ENCODE measurements at places on chromosomes 12 and 14.

DNA sequence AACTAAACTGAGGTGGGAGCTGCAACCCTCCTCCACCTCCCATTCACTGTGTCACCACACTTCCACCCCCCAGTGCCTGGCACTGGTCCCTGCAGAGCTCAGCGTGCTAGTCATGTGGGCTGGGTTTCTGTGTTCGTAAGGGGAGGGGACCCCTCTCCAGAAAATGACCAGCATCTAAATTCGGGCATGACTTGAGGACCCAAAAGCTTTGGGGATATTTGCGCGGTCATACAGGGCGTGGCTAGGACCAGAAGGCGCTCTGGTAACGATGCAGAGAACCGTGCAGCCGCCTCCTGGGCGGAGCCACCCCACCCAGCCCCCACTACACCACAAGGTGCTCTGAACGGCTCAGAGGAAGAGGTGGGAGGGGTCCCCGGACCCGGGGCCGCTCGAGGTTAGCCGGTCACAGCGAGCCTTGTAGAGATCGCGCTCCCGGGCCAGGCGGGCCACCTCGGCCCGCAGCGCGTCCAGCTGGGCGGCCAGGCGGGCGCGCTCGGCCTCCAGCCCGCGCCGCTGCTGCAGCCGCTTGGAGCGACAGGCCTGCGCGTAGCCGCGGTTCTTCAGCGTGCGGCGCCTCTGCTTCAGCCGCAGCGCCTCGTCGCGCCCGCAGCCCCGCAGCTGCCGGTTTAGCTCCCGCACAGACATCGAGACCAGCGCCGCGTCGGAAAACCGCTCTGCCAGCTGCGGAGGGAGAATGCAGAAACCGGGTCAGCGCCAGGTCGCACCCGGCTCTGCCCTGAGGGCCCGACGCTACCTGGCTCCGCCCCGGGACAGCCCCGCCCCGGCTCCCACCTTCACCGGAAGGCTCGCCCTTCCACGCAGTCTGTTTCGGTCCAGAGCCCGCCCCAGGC lies 9.8 kb downstream of the CPNE6 start:
- peak; percentile 82 for DNase-seq

DNA sequence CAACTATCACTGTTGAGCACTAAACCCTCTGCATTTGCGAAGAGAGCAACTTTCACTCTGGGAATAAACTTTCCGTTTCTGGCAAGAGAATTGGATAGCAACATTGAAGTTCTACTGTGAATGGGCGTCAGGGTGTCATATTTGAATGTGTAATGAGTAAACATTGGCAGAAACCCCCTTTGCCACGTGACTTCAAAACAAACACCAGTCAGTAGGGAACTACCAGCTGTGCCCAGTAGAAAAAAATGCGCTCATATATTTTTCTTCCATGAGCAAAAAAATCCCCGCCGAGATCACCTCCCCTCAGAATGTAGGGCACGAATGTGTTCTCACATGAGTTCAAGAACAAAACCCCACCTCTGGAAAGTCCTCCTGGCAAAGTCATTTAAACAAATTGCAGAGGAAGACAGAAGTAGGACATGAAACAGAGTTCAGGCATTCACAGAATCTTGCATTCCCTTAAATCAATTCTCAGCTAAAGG lies 80.6 kb downstream of the BTG1 start:
- DNase-seq, result peak; percentile 84

- no peak for DNase-seq
Observed at GRCh38 chr12:53947743-53948142, 7.0 kb upstream of the HOXC12 start.

DNA sequence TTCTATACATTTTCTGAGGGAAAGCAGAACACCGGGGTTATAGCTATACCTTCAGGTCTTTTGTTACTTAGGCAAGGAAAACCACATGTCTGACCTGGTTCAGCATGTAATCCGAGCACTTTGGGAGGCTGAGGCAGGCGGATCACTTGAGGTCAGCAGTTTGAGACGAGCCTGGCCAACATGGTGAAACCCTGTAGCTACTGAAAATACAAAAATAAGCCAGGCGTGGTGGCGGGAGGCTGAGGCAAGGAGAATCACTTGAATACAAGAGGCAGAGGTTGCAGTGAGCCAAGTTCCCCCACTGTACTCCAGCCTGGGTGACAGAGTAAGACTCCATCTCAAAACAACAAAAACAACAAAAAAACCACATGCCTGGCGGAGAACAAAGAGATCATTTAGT lies 177.6 kb downstream of the ACSS3 start:
- no peak for DNase-seq

- peak; percentile 81 for DNase-seq
Observed at GRCh38 chr14:103108749-103109207, 14.3 kb downstream of the EXOC3L4 start.

- DNase-seq, result no peak
Observed at GRCh38 chr14:77830692-77831091, 30.8 kb downstream of the ADCK1 start.

GRCh38 chr12:7934091-7934888 lies 1.7 kb downstream of the SLC2A3 start:
- DNase-seq, result peak; percentile 15

DNA sequence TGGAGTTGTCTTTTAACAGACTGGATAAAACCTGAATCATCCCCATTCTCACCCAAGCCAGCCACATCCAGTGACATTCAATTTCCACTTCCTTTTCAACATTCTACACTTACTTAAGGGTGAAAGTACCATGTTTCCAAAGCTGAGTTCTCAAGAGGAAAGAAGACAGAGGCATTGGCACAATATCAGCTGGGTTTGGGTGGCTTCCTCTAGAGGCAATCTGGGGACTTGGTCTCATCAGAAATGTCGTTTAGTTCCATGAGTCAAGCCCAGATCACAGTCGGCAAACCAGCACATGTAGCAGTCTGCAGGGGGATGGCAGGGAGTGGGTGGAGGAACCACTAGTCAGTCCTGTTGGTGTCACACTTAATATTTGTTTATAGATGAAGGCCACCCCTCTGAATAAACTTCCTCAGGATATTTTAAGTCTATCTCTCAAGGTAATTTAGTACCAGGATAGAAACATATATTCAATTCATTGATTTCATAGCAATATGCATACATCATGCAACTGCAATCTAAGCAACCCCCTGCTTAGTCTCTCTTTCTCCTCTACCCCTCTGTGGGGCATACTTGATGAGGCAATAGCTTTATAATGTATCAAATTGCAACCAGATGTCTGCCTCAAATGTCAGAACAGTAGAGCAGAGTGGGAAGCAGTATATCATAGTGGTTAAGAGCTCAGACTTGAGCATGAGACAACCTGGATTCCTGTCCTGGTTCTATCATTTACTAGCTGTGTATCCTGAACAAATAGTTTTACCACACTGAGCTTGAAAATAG lies 3.0 kb downstream of the SRRM4 start:
- no peak for DNase-seq

- no peak for DNase-seq
Observed at GRCh38 chr12:3458041-3458440, 33.0 kb upstream of the PRMT8 start.

- no peak for DNase-seq
Observed at GRCh38 chr12:18943200-18943599, 186.3 kb upstream of the PLEKHA5 start.

DNA sequence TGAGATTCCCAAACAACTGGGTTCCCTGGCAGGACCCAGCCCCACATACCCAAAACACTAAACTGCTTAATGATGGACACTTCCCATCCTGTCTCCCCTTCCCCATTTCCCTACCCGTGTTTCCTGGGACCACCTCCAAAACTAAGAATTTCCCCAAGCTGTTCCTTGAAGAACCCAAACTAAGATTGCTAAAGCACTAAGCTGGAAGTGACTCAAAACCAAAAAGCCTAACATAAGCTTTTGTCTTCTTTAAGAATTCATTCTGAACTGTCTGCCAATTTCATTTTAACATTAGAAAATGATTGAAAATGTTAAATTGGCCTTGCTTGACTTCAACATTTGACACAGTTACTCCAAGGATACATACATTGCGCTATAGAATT lies 29.5 kb upstream of the STAB2 start:
- DNase-seq, result no peak

DNA sequence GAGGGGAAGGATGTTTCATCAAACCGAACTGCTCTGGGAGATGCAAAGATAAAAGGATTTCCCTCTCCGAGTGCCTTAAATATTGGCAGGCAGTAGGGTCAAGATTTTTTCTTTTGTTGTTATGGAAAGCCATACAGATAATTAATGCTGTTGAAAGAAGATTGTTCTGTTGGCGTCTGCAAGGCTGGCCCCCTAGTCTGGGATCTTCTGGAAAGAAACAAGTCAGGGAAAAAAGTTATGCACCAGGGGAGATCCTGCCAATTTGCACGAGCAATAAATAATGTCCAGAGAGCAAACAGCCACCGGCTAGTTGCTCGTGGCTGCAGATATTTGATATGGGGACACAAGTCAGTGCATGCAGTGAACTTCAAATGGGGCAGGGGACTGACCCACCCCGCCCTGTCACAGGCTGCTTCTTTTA lies 202.1 kb upstream of the MYL2 start:
- no peak for DNase-seq
